ENCODE measurements at places on chromosomes 6 and 20. TPM values are rescaled to one million over a fixed set of nuclear protein-coding genes. Genes with fewer than 3 reads are reported as not detected.

DNA sequence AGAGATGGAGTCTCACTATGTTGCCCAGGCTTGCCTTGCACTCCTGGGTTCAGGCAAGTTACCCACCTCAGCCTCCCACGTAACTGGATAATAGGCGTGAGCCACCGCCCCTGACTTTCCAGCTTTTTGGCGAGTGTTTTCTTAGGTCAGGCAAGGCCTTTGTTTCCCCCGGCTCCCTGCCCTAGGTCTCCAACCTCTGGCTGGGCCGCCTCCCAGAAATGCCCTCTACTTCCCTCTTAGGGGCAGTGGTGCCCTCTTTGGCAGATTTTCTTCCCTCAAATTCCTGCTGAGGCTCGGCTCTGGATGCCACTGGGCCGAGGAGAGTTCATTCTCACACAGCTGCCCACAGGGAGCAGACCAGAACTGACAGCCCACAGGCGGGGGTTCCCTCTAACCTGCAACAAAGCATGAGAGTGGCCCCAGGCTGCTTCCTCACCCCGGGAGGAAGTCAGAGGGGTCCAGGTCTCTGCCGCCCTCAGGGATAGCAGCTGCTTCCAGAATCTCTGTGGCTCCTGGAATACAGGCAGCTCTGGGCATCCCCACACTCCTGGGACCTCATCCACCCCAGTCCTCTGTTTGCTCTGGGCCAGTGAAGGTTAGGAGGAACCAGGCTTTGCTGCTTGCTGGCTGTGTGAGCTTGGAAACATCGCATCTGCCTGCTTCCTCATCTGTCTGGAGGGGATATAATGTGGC lies 56.5 kb downstream of the TCP11 start:
- H3K27ac ChIP-seq, result no peak overlapping the region
- peaks cover 99% of the 10 kb centered on the region for H3K36me3 ChIP-seq
- no peaks in the 10 kb centered on the region for H3K27me3 ChIP-seq
- no peak overlapping the region for H3K4me3 ChIP-seq
- H3K4me1 ChIP-seq, result peaks cover 29% of the 10 kb centered on the region
- no peak for DNase-seq

DNA sequence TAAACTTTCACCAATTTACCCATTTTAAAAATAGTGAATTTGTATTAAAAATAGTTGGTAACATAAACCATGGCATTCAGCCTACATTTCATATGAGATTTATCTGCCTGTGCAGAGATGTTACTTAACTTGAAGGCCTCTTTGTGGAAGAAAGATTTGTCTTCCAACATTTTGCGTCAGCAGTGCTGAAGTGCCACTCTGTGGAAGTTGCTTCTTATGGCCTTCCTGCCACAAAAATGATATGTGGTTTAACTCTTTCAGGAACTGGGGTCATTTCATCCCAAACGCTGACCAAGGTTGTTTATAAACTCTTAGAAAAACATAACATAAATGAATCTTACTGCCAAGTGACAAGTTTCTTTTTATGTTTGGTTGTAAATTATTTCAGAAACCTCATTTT lies 246.8 kb downstream of the ARID1B start:
- H3K4me3 ChIP-seq, result no peak overlapping the region
- no peak for DNase-seq
- H3K4me1 ChIP-seq, result peaks cover 32% of the 10 kb centered on the region

- H3K4me3 ChIP-seq, result no peak overlapping the region
- no peaks in the 10 kb centered on the region for H3K36me3 ChIP-seq
- H3K4me1 ChIP-seq, result peaks cover 22% of the 10 kb centered on the region
- H3K27ac ChIP-seq, result no peak overlapping the region
- no peak for DNase-seq
Observed at GRCh38 chr20:59575216-59575615, 29.1 kb upstream of the PHACTR3 start.

GRCh38 chr6:168908166-168908565 lies 345.5 kb downstream of the THBS2 start:
- H3K27ac ChIP-seq, result no peak overlapping the region
- H3K36me3 ChIP-seq, result no peaks in the 10 kb centered on the region
- no peak overlapping the region for H3K4me3 ChIP-seq
- no peak for DNase-seq

GRCh38 chr20:50584687-50585086 lies 74.5 kb downstream of the PTPN1 start:
- H3K27me3 ChIP-seq, result no peaks in the 10 kb centered on the region
- no peak overlapping the region for H3K4me3 ChIP-seq
- no peaks in the 10 kb centered on the region for H3K4me1 ChIP-seq
- H3K27ac ChIP-seq, result no peak overlapping the region

GRCh38 chr6:134322216-134322615 lies 4.3 kb upstream of the SGK1 start:
- DNase-seq, result no peak
- peaks cover 15% of the 10 kb centered on the region for H3K4me1 ChIP-seq
- H3K27ac ChIP-seq, result no peak overlapping the region
- H3K27me3 ChIP-seq, result no peaks in the 10 kb centered on the region

DNA sequence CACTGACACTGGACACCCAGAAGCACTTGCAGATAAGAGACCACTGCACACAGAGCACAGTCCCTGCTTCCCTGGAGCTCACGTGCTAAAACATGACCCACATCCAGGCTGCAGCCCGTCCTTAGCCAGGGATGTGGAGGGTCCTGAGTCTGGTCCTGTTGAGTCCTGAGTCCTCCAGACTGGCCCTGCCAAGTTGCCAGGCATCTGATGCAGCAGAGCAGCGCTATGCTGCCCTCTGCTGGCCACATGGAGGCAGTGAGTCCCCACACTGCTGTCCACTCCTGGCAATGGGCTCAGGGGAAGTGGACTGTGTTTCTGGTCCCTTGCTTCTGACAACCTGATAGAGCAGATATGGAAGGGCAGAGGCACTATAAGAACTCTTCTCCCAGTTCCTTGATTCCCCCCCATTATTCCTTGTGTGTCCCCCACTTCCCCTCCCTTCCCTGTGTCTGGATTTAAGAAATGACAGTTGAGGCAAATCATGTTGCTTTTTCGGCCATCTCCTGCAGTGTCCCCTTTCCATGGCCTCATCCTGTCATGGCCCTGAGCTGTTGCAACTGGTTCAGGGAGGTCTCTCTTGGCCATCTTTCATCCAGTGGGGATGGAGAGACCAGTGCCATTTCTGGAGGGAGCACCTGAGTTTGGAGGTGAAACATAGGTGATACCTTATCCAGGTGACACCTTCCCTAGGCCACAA lies 86.0 kb downstream of the DHX35 start:
- H3K4me1 ChIP-seq, result no peaks in the 10 kb centered on the region
- no peaks in the 10 kb centered on the region for H3K27me3 ChIP-seq
- H3K36me3 ChIP-seq, result peaks cover 8% of the 10 kb centered on the region
- no peak overlapping the region for H3K27ac ChIP-seq
- H3K4me3 ChIP-seq, result no peak overlapping the region

GRCh38 chr20:61849822-61850221 lies 215.9 kb downstream of the TAF4 start:
- H3K4me1 ChIP-seq, result no peaks in the 10 kb centered on the region
- H3K4me3 ChIP-seq, result no peak overlapping the region
- no peaks in the 10 kb centered on the region for H3K36me3 ChIP-seq
- DNase-seq, result no peak
- H3K27ac ChIP-seq, result no peak overlapping the region
- peaks cover 3% of the 10 kb centered on the region for H3K27me3 ChIP-seq

GRCh38 chr20:39983183-39983582 lies 705.9 kb downstream of the MAFB start:
- no peaks in the 10 kb centered on the region for H3K27me3 ChIP-seq
- no peaks in the 10 kb centered on the region for H3K4me1 ChIP-seq
- peak overlapping the region; percentile 96 for H3K27ac ChIP-seq
- no peak for DNase-seq
- no peak overlapping the region for H3K4me3 ChIP-seq

DNA sequence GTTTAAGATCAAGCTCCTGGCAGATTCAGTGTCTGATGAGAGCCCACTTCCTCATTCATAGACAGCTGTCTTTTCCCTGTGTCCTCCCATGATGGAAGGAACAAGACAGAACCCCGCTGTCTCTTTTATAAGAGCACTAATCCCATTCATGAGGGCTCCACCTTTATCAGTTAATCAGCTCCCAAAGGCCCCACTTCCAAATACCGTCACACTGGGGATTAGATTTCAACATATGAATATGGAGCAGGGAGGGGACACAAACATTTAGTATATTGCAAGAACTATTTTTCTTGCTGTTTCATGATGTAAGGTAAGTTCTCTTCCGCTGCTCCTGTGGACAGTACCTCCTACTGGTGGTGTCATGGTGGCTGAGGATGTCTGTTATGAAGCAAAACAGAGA lies 158.3 kb upstream of the IRAK1BP1 start:
- no peak for DNase-seq
- no peak overlapping the region for H3K27ac ChIP-seq
- no peaks in the 10 kb centered on the region for H3K27me3 ChIP-seq
- no peaks in the 10 kb centered on the region for H3K4me1 ChIP-seq
- H3K4me3 ChIP-seq, result no peak overlapping the region

- H3K27ac ChIP-seq, result no peak overlapping the region
- H3K36me3 ChIP-seq, result no peaks in the 10 kb centered on the region
- no peaks in the 10 kb centered on the region for H3K27me3 ChIP-seq
- DNase-seq, result no peak
Observed at GRCh38 chr6:113015249-113015648, 668.1 kb downstream of the RFPL4B start.

- no peak overlapping the region for H3K4me3 ChIP-seq
- no peaks in the 10 kb centered on the region for H3K27me3 ChIP-seq
- DNase-seq, result no peak
- no peak overlapping the region for H3K27ac ChIP-seq
- no peaks in the 10 kb centered on the region for H3K36me3 ChIP-seq
Observed at GRCh38 chr6:157075549-157076450, 247.5 kb downstream of the TMEM242 start.

DNA sequence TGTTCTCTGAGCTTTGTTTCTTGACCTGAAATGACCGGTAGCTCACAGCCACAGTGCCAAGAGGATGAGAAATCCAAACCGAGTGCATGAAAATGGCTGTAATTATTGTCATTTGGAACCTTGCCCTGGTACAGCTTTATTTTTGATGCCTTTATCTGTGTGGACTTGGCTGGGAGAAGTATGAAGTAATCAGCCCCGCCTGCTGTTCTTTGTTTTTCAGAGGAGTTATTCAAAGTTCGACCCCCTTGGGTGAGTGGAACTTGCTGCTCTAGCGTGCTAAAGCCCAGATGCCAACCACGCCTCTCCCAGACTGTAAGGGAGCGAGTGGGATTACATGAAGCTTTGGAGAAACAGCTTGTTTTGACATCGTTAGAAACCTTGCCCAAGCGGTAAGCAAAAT lies 48.3 kb downstream of the ECT2L start:
- no peak overlapping the region for H3K4me3 ChIP-seq
- no peaks in the 10 kb centered on the region for H3K27me3 ChIP-seq
- no peaks in the 10 kb centered on the region for H3K36me3 ChIP-seq
- no peak for DNase-seq
- H3K4me1 ChIP-seq, result peaks cover 11% of the 10 kb centered on the region

GRCh38 chr6:7905416-7905815 lies 5.2 kb downstream of the TXNDC5 start:
- no peak for DNase-seq
- H3K27ac ChIP-seq, result no peak overlapping the region
- peaks cover 32% of the 10 kb centered on the region for H3K4me1 ChIP-seq

- DNase-seq, result no peak
- H3K4me3 ChIP-seq, result no peak overlapping the region
- no peaks in the 10 kb centered on the region for H3K36me3 ChIP-seq
- no peaks in the 10 kb centered on the region for H3K4me1 ChIP-seq
- H3K27me3 ChIP-seq, result no peaks in the 10 kb centered on the region
- H3K27ac ChIP-seq, result no peak overlapping the region
Observed at GRCh38 chr6:144197919-144198318, 47.6 kb downstream of the STX11 start.

DNA sequence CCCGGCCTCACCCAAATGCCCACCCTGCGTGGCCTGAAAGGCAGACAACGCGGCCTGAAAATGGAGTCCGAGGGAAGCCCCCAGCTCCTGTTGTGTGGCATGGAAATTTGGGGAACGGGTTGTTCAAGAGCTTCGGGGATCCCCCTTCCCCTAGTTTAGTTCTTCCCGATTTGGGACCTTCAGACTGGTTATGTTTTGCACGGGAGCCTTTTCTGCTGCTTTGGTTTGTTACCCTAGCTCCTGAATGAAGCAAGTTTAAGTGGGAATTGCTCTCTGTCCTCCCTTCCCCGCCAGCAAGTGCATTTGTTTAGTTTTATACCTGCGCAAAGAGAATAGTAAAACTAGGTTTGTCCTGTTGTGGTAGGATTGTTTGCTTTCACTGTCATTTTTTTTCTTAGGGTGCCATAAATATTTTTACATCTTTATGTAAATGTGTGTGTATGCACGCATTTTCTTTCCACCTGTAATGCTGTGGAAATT lies 604 bp downstream of the SH3BGRL2 start:
- DNase-seq, result no peak
- H3K4me3 ChIP-seq, result peak overlapping the region; percentile 74
- H3K36me3 ChIP-seq, result no peaks in the 10 kb centered on the region
- peak overlapping the region; percentile 73 for H3K27ac ChIP-seq

GRCh38 chr6:21780141-21780540 lies 186.6 kb downstream of the SOX4 start:
- DNase-seq, result no peak
- no peak overlapping the region for H3K4me3 ChIP-seq

DNA sequence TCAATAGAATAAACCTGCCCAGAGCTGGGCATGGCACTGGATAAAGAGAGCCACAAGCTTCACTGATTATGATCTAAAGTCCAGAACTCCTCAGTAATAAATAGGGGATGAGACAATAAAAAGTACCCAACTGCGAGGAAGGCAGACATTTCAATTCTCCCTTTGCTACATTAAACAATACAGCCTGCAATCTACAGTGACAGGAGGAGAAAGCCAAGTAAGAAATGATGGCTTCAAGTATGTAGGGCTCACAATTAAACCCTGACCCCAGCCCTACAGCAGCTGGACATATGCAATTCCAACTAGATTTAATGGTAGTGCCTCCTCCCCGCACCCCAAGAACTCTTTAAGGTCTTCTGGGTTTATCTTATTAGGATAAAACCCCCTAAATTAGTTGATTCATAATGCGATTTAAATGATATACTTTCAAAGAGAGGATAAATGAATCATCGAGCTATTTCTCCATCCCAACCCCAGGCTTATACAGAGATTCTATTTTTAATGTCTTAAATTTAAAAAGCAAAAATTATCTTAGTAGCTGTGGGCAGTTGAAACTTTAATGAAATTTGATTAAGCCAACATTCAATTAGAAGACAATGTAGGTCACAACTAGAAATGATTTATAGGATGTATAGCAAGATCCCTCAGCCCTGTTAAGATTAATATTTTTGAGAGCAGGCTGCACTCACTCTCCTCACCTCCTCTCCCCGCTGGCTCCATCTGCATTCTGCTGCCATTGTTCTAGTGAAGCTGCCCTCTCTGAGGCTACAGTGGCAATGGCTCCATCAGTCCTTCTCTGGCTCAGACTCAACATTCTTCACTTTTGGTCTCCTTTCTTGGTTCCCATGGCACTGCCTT lies 57.1 kb downstream of the OGFRL1 start:
- no peaks in the 10 kb centered on the region for H3K27me3 ChIP-seq
- no peak overlapping the region for H3K27ac ChIP-seq
- no peaks in the 10 kb centered on the region for H3K4me1 ChIP-seq
- no peak overlapping the region for H3K4me3 ChIP-seq

- H3K27me3 ChIP-seq, result no peaks in the 10 kb centered on the region
- no peaks in the 10 kb centered on the region for H3K4me1 ChIP-seq
- H3K27ac ChIP-seq, result no peak overlapping the region
- no peak overlapping the region for H3K4me3 ChIP-seq
Observed at GRCh38 chr6:81049425-81050042, 702.9 kb downstream of the TENT5A start.

Gene TPBG
- total RNA-seq, result 16.7 TPM

Gene HRH3
- total RNA-seq, result not detected

Gene NANP
- 5.1 TPM for total RNA-seq

Gene TPX2
- 2.9 TPM for total RNA-seq

Gene ARHGAP18
- 11.2 TPM for total RNA-seq

Gene MICB
- 1.6 TPM for total RNA-seq

Gene TSPO2
- total RNA-seq, result not detected

Gene PREP
- total RNA-seq, result 16.8 TPM

Gene MUC21
- not detected for total RNA-seq
